ENCODE measurements at places on chromosomes 3 and 15. TPM values are rescaled to one million over a fixed set of nuclear protein-coding genes. Genes with fewer than 3 reads are reported as not detected.

GRCh38 chr3:117405359-117405758 lies 695.8 kb downstream of the TUSC7 start:
- no peaks in the 10 kb centered on the region for H3K4me1 ChIP-seq
- no peaks in the 10 kb centered on the region for H3K27me3 ChIP-seq
- H3K36me3 ChIP-seq: no peaks in the 10 kb centered on the region
- H3K27ac ChIP-seq: no peak overlapping the region
- H3K4me3 ChIP-seq: no peak overlapping the region
- DNase-seq: no peak

Gene GP9
- total RNA-seq: not detected

DNA sequence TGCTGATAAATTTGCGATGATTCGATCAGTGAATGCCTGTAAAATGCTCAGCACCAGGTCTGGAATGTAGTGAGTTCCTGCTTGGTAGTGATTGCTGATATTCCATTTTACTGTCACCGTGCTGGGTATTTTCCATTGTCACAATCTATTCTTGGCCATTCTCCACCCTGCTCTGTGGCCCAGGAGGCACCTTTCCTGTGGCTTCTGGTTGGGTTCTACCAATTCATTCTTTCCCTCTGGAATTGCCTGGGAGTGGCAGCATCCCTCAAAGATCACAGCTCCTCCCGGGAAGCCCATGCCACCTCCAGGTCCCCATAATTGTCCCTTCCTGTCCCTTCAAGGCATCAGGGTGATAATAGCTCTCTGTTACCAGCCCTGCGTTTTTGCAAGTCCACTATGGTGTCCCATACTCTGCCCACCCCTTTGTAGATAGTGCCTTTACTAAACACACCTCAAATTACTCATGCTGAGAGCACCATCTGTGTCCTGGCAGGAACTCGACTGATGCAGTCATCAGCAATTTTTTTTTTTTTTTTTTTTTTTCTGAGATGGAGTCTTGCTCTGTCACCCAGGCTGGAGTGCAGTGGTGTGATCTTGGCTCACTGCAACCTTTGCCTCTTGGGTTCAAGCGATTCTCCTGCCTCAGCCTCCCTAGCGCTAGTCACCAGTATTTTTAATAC lies 177.8 kb upstream of the PROK2 start:
- no peak overlapping the region for H3K4me3 ChIP-seq
- H3K36me3 ChIP-seq: no peaks in the 10 kb centered on the region
- no peak overlapping the region for H3K27ac ChIP-seq
- H3K4me1 ChIP-seq: peaks cover 6% of the 10 kb centered on the region

GRCh38 chr3:160003520-160004128 lies 15.0 kb downstream of the IL12A start:
- H3K36me3 ChIP-seq: no peaks in the 10 kb centered on the region
- no peaks in the 10 kb centered on the region for H3K27me3 ChIP-seq
- H3K4me3 ChIP-seq: no peak overlapping the region
- no peak overlapping the region for H3K27ac ChIP-seq
- DNase-seq: peak; percentile 68
- H3K4me1 ChIP-seq: no peaks in the 10 kb centered on the region

Gene PLIN1
- 1.1 TPM for total RNA-seq

DNA sequence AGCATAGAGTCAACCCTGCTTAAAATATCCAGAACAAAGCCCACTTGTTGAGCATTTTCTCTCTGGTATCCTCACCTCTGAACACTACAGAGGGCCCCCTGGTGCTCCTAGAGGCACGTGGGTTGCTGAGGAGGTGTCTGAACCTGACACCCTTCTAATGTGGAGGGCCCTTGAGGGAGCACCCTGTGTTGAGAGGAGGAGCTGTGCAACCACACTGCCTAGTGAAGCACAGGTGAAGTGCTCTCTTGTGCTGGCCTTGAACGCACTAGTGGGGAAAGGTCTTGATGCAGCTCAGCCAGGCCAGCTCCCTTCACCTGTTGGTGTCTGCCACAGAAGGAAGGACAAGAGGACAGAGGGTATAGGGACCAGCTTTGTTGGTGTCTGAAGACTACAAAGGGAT lies 51.9 kb downstream of the CCK start:
- no peaks in the 10 kb centered on the region for H3K27me3 ChIP-seq
- H3K4me3 ChIP-seq: no peak overlapping the region
- peaks cover 20% of the 10 kb centered on the region for H3K36me3 ChIP-seq
- H3K27ac ChIP-seq: peak overlapping the region; percentile 40
- H3K4me1 ChIP-seq: peaks cover 53% of the 10 kb centered on the region

DNA sequence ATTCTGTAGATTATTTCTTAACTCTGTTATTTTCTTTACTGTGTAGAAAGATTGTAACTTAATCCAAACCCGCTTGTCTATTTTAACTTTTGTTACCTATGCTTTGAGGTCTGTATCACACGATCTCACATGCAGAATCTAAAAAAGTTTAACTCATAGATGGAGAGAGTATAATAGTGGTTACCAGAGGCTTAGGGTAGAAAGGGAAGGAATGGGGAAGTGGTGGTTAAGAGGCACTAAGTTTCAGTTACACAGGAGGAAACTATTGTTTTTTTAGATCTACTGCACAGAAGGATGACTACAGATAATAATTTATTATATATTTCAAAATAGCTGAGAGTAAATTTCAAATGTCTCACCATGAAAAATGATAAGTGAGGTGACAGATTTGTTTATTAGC lies 515.2 kb downstream of the RSL24D1 start:
- no peaks in the 10 kb centered on the region for H3K27me3 ChIP-seq
- no peak overlapping the region for H3K27ac ChIP-seq
- no peaks in the 10 kb centered on the region for H3K4me1 ChIP-seq
- H3K36me3 ChIP-seq: no peaks in the 10 kb centered on the region
- DNase-seq: no peak

DNA sequence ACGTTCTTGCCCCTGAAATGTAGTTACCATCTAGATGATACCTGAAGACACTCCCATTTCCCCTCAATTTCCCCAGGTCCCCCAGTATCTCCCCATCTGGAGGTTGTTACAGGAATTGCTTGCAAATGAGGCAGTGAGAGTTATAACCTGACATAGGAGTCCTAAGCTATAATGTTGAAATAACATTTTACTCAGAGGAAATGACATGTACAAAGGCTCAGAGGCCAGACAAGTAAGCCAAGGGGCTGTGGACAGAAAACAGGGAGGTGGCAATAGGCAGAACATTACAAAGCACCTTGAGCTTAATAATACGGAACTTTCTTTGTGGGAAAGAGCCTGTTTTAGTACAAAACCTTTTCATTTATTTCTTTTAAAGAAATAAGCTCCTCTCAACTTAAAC lies 171.9 kb downstream of the FRMD5 start:
- H3K27ac ChIP-seq: no peak overlapping the region
- H3K4me3 ChIP-seq: no peak overlapping the region
- peaks cover 19% of the 10 kb centered on the region for H3K27me3 ChIP-seq
- DNase-seq: no peak
- no peaks in the 10 kb centered on the region for H3K4me1 ChIP-seq
- no peaks in the 10 kb centered on the region for H3K36me3 ChIP-seq

- H3K27ac ChIP-seq: no peak overlapping the region
- H3K4me1 ChIP-seq: peaks cover 14% of the 10 kb centered on the region
- DNase-seq: no peak
- no peaks in the 10 kb centered on the region for H3K27me3 ChIP-seq
- peaks cover 26% of the 10 kb centered on the region for H3K36me3 ChIP-seq
Observed at GRCh38 chr15:55197362-55197705, 593 bp upstream of the RSL24D1 start.

GRCh38 chr3:65971293-65972252 lies 67.1 kb downstream of the MAGI1 start:
- H3K4me1 ChIP-seq: no peaks in the 10 kb centered on the region
- DNase-seq: no peak
- no peak overlapping the region for H3K4me3 ChIP-seq
- H3K27me3 ChIP-seq: peaks cover 1% of the 10 kb centered on the region
- no peaks in the 10 kb centered on the region for H3K36me3 ChIP-seq

DNA sequence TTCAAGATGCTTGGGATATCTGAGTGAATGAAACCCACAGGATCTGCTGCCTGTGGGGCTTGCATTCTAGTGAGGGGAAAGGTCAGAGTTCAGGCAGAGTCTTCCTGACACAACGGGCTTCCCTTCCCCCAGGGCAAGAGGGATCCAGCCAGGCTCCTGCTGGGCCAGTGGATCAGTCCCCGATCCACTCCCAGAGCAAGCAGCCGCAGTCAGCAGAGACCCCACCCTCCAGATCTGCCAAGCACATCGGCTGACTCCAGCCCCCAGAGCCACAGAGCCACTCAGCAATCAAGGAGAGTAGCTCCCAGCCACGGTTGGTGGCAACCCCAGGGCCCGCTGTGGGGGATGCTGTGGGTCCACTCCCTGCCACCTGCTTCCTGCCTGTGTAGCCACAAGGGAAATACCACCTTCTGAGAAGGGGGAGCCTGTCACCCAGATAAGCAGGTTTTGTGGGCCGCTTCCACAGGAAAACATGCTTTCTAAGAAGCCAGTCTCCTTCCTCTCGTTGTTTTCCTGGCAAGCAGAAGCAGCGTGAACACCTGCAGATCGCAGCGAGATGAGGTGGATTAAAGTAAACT lies 44.9 kb downstream of the CPN2 start:
- peak overlapping the region; percentile 87 for H3K27ac ChIP-seq
- peaks cover 1% of the 10 kb centered on the region for H3K36me3 ChIP-seq
- peaks cover 18% of the 10 kb centered on the region for H3K27me3 ChIP-seq
- H3K4me3 ChIP-seq: peak overlapping the region; percentile 30
- DNase-seq: peak; percentile 84
- H3K4me1 ChIP-seq: peaks cover 35% of the 10 kb centered on the region

Gene CFAP91
- not detected for total RNA-seq

Gene PPP1R14D
- not detected for total RNA-seq

Gene EXD1
- not detected for total RNA-seq

- H3K4me3 ChIP-seq: no peak overlapping the region
- no peak overlapping the region for H3K27ac ChIP-seq
- peak; percentile 18 for DNase-seq
- H3K4me1 ChIP-seq: peaks cover 26% of the 10 kb centered on the region
- H3K36me3 ChIP-seq: no peaks in the 10 kb centered on the region
- no peaks in the 10 kb centered on the region for H3K27me3 ChIP-seq
Observed at GRCh38 chr3:31105438-31106077, 211.1 kb upstream of the GADL1 start.

- H3K36me3 ChIP-seq: no peaks in the 10 kb centered on the region
- H3K4me3 ChIP-seq: no peak overlapping the region
- peaks cover 3% of the 10 kb centered on the region for H3K4me1 ChIP-seq
- H3K27me3 ChIP-seq: no peaks in the 10 kb centered on the region
Observed at GRCh38 chr3:101870138-101870537, 20.8 kb downstream of the NFKBIZ start.

DNA sequence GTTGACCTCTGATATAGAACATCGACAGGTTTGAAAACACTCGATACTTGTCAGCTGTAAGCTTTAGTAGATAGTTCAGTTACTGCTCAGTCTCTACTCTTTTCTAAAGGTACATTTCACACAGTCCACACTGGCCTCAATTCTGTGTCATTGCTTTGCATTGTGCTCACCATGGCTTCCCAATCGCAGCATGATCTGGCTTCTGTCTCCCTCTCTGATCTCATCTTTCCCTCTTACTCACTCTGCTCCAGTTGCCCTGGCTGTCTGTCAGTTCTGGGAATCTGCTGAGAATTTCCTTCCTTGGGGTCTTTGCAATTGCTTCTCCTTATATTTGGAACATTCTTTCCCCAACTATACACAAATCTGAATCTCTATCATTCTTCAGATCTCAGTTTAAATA lies 80.6 kb downstream of the GTF2E1 start:
- no peak for DNase-seq
- H3K4me3 ChIP-seq: no peak overlapping the region
- H3K36me3 ChIP-seq: no peaks in the 10 kb centered on the region
- peaks cover 7% of the 10 kb centered on the region for H3K27me3 ChIP-seq
- H3K27ac ChIP-seq: no peak overlapping the region

DNA sequence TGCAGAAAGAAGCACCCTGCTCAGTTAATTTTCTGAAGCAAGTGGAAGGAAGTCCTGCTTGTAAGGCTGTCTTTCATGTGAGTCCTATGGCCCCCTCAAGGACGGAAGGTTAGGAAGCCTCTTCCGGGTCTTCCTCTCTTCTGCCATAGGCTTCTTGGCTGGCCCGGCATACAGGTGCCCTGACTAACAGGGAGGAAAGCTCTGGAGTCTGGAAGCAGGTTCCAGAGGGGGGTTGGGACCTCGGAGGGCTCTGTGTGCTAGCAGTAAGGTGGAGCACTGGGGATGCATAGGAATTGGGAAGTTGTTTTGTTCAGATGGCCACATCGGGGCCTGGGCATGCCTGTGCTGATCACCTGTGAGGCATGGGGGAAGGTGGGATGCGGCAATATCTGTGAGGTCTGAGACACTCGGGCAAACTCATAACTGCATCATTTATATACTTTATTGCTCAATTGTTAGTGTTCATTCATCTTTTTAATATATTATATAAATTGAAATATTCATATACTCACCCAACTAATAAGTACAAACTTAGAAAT lies 49.6 kb downstream of the TRAK1 start:
- H3K4me3 ChIP-seq: no peak overlapping the region
- H3K27ac ChIP-seq: no peak overlapping the region
- peaks cover 11% of the 10 kb centered on the region for H3K4me1 ChIP-seq
- no peaks in the 10 kb centered on the region for H3K27me3 ChIP-seq

Gene NOX5
- total RNA-seq: not detected

DNA sequence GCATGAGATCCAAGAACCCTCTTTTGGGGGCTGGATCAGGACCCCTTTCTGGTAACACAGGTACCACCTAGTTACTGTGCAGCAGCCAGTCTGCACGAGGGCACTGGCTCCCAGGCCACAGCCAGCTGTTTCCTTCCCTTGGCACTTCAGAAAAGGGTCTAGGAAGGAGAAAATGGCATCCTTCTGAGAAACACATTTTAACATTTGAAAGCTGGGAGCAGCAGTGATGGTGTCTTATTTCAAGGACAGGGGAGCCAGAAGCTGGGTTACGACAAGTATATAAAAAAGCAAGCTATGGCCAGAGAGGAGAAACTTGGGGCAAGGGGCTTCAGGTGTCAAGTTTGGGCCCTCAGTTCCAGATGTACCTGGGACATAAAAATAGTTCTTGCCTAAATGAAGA lies 282.8 kb downstream of the CTNNB1 start:
- no peak overlapping the region for H3K27ac ChIP-seq
- no peak overlapping the region for H3K4me3 ChIP-seq
- no peak for DNase-seq
- no peaks in the 10 kb centered on the region for H3K4me1 ChIP-seq

- H3K4me1 ChIP-seq: no peaks in the 10 kb centered on the region
- no peak overlapping the region for H3K27ac ChIP-seq
- no peaks in the 10 kb centered on the region for H3K36me3 ChIP-seq
- no peak overlapping the region for H3K4me3 ChIP-seq
Observed at GRCh38 chr15:98233873-98234272, 273.4 kb downstream of the ARRDC4 start.

- peak overlapping the region; percentile 98 for H3K27ac ChIP-seq
- H3K27me3 ChIP-seq: no peaks in the 10 kb centered on the region
- peak overlapping the region; percentile 82 for H3K4me3 ChIP-seq
- no peak for DNase-seq
- peaks cover 47% of the 10 kb centered on the region for H3K4me1 ChIP-seq
Observed at GRCh38 chr3:136749091-136749490, 3.1 kb downstream of the STAG1 start.

- H3K4me1 ChIP-seq: no peaks in the 10 kb centered on the region
- no peak overlapping the region for H3K27ac ChIP-seq
- peaks cover 3% of the 10 kb centered on the region for H3K27me3 ChIP-seq
- no peaks in the 10 kb centered on the region for H3K36me3 ChIP-seq
- no peak for DNase-seq
Observed at GRCh38 chr3:154081305-154081704, 39.9 kb upstream of the ARHGEF26 start.
